CD4-positive, alpha-beta T cell treated with Interleukin-17A for 1 hour (primary cell): ENCODE measurements at places on chromosomes 5 and 9.
A peak's percentile ranks its signal among the peaks of the same experiment; 100 is the strongest.

- DNase-seq: no peak
Measured at GRCh38 chr5:32123058-32123805, 50.9 kb downstream of the GOLPH3 start.

DNA sequence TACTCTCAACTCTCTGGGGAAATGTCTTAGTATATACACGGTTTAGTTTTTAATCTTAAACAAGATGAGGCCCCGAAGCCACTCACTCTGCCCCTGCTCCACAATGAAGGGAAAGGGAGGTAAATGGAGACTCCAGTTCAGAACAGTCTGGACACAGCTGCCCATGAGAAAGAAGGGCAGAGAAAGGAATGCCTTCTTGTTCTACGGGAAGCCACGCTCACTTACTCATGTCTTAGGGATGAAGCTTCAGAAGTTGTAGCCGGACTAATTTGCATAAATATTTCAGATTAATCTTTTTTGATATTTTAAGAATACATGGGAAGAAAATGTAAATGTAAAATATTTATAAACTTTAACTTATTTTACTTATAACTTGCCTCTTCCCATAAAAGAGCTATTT is 94.0 kb downstream of the COL23A1 start:
- no peak for DNase-seq

- no peak for DNase-seq
Measured at GRCh38 chr5:1465117-1465516, 19.9 kb upstream of the SLC6A3 start.

- DNase-seq: no peak
Measured at GRCh38 chr5:7667216-7667767, 183.6 kb downstream of the CFAP90 start.

DNA sequence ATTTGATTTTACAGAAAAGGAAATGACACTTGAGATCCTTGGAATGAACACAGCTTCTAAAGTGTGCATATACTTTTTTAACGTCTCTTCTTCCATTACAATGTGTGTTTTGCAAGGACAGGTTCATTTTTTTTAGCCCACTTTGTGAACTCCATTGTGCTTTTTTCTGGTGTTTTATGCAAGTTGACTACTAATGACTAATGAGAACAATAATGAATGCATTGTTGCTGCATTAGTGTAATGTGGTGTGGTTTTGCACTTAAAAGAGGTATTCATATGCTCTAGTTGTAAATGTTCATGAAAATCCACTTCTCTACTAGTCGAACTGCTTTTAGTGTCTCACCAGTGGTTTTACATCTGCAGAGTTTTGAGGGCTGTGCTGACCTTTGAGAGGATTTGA is 93.6 kb downstream of the UHRF2 start:
- no peak for DNase-seq

- DNase-seq: no peak
Measured at GRCh38 chr5:73338256-73339050, 110.1 kb downstream of the FOXD1 start.

DNA sequence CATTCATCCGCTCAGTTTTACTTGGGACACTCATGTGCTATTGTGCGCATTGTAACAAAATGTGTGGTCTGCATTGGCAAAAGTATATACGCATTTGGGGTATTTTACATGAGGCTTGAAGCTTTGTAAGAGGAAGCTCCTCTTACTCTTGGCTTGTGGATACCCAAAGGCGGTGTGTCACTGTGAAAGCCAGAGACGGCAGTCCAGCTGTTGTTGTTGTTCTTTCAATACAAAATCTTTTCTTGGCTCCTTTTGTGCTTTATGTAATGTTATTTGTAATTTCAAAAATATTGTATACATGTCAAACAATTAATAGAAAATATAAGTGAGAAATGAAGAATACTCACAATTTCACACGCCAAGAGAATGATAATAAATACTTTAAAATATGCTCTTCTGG is 128.3 kb upstream of the MOCS2 start:
- no peak for DNase-seq

DNA sequence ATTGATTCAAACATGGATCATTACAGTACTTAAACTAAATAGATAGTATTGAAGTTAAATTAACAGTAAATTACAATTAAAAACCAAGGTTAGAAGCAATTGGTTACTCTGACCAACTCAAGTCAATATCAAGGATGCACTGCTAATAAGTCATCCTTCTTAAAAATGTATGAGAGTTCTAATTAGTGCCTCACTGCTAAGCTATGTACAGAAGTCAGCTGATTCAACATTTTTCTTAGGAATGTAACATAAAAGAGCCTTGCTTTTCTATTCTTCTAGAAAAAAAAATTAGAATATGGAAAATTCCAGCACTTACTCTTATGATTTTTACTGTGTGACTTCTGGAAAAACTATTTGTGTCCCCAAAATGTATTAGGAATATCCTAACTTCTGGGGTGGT is 75.7 kb upstream of the FBN2 start:
- no peak for DNase-seq

GRCh38 chr5:1754531-1755220 is 45.0 kb downstream of the MRPL36 start:
- DNase-seq: no peak

- DNase-seq: no peak
Measured at GRCh38 chr9:4145482-4145881, 154.4 kb downstream of the GLIS3 start.

- DNase-seq: no peak
Measured at GRCh38 chr9:135105938-135106491, 18.5 kb downstream of the OLFM1 start.

- no peak for DNase-seq
Measured at GRCh38 chr9:77510666-77511065, 137.5 kb downstream of the GNA14 start.

DNA sequence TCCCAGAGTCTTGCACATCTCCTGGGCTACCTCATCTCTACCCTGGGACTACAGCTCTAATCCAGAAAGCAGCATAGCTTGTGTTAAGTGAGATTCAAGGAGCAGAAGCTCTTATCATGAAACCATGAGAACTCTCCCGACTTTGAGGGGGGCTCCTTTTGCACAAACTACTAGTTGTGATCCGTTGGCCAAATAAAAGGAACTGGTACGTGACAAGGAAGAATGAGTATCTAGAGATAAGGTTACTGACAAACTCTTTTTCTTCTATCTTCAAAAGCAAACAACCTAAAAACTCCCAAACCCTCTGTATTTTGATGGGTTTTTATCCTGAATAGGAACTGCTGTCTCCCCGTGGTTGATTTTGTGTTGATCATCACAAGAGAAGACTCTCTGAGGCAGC is 168.5 kb downstream of the SLC24A2 start:
- no peak for DNase-seq

DNA sequence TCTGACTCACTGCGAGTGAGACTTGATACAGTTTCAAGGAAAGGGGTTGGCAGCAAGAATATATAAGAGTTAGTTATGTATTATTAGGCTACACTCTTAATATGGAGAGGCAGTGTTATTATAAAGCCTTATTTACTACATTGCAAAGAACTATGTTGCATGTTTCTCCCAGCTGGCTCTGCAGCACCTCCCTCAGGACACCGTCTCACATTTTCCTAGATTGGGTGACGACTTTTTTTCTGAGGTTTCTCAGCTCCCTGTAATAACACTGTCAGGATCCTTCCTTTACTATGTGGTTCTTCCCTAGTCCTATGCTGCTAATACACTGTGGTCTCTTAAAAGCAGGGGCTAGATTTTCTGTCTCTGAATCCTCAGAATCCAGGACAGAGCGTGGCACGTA is 153.7 kb downstream of the INSYN2B start:
- DNase-seq: no peak

DNA sequence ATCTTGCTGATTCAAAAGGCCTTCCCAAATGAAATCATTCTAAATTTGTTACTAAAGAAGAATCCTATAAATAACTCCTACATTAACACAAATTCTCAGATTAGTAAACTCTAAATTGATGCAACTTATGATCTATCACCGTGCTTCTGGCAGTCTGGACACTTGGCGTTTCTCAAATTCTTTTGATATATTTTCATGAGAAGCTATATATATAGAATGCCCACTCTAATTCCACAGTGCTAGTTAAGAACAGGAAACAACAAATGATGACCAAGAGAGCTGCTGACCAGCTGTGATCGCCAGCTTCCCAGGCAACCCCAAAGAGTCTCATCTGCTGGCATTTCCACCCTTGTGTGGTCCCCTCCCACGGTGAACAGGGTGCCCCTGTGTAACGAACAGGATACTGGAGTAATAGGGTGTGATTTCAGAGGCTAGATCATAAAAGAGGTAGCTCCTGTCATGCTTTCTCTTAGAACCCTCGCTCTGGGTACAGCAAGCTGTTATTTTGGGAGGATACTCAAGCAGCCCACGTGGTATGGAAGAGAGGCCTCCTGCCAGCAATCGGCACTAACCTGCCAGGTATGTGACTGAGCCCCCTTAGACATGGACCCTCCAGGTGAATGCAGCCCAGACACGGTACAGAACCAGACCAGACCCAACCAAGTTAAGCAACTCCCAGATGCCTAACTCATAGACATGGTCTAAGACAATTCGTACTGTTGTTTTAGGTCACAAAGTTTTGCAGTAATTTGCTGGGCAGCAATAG is 64.7 kb downstream of the CDC14B start:
- no peak for DNase-seq

- DNase-seq: no peak
Measured at GRCh38 chr5:54491326-54491725, 26.2 kb upstream of the SNX18 start.

DNA sequence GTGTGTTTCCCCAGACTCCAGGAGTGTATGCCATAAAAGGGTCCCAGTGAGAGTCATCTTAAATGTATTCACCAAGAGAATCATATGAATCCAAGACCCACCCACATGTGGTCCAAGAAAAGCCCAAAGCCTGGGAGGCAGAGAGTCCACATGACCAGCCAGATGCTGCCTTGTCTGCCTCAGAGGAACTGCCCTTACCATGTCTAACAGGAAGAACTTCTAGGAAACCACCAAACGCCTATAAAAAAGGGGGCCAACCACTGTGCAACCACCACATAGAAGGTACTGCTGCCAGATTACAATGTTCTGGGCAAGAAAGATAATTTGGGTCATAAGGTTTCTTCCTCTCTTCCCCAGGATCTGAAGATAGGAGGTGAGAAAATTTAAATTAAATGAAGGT is 129.8 kb upstream of the SLC24A2 start:
- no peak for DNase-seq

GRCh38 chr5:12707560-12707959 is 803.3 kb upstream of the CTNND2 start:
- no peak for DNase-seq

- no peak for DNase-seq
Measured at GRCh38 chr5:168931638-168932345, 352.6 kb upstream of the PANK3 start.

- peak; percentile 17 for DNase-seq
Measured at GRCh38 chr9:128275198-128276007, at the start of gene GOLGA2. GOLGA2 (minus strand) TSS chr9:128276007; CDS start chr9:128275976, 31 bp downstream.

GRCh38 chr5:51651889-51652288 is 268.6 kb downstream of the ISL1 start:
- no peak for DNase-seq

DNA sequence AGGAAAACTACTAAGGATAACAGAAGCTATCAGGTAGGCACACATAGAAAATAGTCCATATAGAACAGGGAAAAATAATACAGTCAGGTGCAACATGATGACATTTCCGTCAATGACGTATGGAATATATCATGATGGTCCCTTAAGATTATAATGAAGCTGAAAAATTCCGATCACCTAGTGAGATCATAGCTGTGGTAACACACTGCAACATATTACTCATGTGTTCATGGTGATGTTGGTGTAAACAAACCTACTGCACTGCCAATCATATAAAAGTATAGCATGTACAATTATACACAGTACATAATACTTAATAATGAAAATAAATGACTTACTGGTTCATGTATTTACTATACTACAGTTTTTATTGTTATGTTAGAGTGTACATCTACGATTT is 60.0 kb downstream of the MEGF9 start:
- DNase-seq: no peak

DNA sequence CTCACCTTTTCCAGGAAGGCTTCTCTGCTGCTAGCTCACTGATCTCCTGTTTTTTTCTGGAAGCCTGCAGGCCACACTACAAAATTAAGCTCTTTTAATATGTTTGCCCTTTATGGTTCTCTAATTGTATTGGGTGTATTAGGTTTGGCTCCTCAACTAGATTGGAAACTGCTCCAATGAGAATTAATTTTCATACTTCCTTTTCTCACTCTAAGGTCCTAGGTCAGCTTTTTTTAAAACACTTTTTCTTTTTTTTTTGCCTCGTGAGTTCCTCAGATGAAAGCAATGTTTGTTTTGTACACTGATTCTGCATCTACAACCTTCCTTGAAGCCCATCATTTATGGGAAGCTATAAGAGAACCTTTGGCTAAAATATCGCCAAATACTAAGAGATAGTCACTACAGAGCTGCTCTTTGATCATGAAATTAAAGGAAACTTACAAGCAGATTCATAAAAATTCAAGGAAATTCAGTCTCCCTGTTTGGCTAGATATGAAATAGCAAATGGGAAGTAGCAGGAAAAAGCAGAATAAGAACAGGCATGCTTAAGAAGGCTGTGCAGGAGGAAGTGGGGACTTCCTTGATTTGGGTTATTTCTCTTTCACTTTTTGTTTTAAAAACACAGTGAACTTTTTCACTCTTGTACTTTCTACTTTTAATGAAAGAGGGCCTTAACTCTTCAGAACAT is 55.2 kb upstream of the FYB1 start:
- peak; percentile 63 for DNase-seq

GRCh38 chr5:74341221-74341620 is 299.3 kb downstream of the ENC1 start:
- DNase-seq: no peak

GRCh38 chr9:600006-600405 is 241.5 kb upstream of the DMRT1 start:
- no peak for DNase-seq

DNA sequence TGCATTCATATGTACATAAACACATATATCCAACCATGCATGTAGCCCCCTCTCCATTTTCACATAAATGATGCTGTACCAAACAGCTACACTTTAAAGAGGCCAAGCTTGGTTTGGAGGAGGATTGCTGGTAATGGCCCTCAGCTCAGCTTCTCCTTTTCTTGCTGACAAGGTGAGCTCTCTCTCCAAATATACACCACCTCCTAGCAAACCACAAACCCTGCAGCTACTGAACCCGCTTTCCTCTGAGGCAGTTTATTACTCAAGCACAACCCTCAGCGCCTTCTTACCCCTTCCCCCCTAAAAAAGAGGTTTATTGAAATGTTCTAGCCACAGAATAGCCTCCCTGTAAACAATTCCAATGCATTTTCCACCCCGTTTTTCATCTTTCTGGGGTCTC is 54.0 kb downstream of the ALG2 start:
- DNase-seq: no peak

GRCh38 chr9:79433703-79434102 is 138.1 kb upstream of the TLE4 start:
- no peak for DNase-seq

GRCh38 chr5:16736158-16736995 is 119.6 kb upstream of the RETREG1 start:
- no peak for DNase-seq

- no peak for DNase-seq
Measured at GRCh38 chr5:150176745-150177477, 10.3 kb downstream of the CDX1 start.

- DNase-seq: no peak
Measured at GRCh38 chr5:113371721-113372196, 63.0 kb downstream of the TSSK1B start.

GRCh38 chr5:14581106-14581890 is at the start of gene OTULINL:
OTULINL (plus strand) TSS chr5:14581792; CDS start chr5:14581895, 103 bp downstream.
- peak; percentile 88 for DNase-seq

GRCh38 chr9:32671333-32671732 is 35.9 kb upstream of the TAF1L start:
- DNase-seq: no peak
